ENCODE measurements at places on chromosomes 2 and 18.

- no peak for DNase-seq
Observed at GRCh38 chr2:221513232-221513631, 58.9 kb downstream of the EPHA4 start.

GRCh38 chr2:41729800-41730364 lies 317.9 kb upstream of the PKDCC start:
- DNase-seq = no peak

GRCh38 chr2:65062843-65063825 lies 6.9 kb downstream of the CEP68 start:
- DNase-seq = no peak

DNA sequence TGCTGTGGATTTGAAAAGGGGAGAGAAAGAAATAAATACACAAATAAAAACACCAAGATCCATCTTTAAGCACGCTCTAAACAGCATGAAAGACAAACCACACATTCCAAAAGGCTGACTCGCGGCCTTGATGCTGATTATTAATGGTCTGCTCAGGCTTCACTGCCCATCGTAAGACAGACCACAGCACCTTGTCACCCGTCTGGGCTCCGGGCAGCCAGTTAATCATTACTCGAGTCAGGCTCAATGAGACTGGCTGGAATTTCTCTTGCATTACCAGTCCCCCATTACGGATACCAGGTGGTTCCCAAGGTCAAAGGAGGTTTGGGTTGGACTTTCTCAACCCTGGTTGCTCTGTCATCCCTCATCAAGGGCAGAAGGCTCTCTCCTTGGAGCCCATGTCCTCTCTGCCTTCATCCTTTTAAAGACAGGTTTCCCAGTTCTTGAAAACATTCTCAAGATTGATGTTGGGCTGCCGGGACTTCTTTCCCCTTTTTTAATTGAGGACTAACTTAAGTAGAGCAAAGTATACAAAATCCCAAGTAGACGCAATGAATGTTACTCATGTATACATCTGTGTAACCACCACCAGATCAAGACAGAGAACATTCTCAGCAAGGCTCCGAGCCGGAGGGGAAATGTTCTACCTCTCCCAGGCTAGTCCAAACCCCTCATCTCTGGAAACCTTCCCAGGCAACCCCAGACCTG lies 8.1 kb downstream of the SMAD7 start:
- DNase-seq = no peak
